Posterior vena cava (tissue), 2 donors: ENCODE measurements at places on chromosomes 1 and 21.

- DNase-seq: peak; percentile 80
Measured at GRCh38 chr1:89483010-89483756, 41.4 kb upstream of the LRRC8B start.

DNA sequence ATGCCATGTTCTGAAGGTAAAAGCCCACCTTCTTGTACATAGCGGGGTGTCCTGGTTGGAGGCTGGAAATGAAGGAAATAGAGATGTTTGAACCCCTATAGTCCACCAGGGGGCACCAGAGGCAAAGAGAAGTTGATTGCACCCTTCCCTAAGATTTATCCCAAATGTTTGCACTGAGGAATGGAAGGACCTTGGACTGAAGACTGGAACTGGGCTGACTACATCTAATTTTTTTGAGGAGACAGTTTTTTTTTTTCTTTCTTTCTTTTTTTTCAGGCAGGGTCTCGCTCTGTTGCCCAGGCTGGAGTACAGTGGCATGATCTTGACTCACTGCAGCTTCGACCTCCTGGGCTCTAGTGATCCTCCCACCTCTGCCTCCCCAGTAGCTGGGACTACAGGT is 55.3 kb upstream of the EIF4G3 start:
- no peak for DNase-seq

DNA sequence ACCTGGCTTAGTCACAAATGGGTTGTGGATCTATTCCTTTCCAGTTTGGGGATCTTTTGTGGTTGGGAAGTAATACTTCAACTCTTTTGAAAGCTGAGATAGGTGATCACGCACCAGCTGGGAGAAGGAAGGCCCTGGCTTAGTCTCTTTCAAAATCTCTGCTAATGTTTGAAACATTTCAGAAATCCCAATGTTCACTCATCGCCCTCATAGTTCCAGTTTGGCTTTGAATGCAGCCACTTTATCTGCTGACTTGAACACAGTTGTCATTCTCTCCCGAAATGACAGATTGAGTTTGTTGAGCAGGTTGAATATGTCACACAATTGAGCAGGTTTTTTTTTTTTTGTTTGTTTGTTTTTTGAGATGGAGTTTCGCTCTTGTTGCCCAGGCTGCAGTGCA is 24.6 kb downstream of the RASAL2 start:
- no peak for DNase-seq

GRCh38 chr1:162416909-162417308 is 5.0 kb upstream of the SH2D1B start:
- no peak for DNase-seq

GRCh38 chr1:210776712-210777111 is 357.2 kb downstream of the KCNH1 start:
- DNase-seq: no peak

GRCh38 chr1:110783292-110783918 is 89.5 kb upstream of the CD53 start:
- DNase-seq: no peak
